ENCODE measurements at places on chromosomes 4 and X.

GRCh38 chrX:24879679-24880078, 136.1 kb downstream of the ARX start:
- no peak for DNase-seq

GRCh38 chrX:10098270-10098713, 58.5 kb upstream of the CLCN4 start:
- DNase-seq: no peak

DNA sequence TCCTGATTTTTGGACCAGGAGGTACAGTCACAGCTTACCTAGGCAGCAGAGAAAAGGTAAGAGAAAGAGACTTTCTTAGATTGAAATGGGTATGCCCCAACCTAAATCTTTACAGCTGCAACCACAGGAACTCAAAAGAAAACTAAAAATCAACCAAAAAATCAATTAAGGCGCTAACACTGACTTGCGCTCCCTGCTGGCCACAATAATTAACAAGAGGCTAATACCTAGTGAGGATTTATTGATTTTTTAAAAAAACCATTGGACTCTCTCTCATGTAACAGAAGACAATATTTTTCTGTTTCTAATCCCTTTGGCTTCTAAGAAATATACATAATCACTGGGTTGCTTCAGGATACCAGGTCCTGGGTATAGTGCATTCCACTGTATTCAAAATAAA, 153.9 kb upstream of the TENM3 start:
- DNase-seq: no peak

DNA sequence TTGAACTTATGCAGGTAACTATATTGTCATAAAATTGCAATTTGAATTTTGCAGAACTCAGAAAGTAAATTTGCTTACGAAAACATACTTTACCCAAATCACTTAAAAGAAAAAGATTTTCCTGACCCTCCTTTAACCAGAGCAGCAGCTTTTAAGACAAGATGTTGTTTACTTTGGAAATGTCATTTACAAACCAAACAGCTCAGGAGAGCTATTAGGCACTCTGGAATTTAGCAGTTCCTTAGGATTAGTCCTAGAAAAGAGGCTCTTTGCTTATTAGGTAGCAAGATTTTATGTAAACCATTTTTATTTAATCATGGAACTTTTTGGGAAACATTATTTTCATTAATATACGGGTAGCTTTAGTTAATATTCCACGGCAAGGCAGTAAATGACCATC, 765.7 kb upstream of the POU3F4 start:
- no peak for DNase-seq

DNA sequence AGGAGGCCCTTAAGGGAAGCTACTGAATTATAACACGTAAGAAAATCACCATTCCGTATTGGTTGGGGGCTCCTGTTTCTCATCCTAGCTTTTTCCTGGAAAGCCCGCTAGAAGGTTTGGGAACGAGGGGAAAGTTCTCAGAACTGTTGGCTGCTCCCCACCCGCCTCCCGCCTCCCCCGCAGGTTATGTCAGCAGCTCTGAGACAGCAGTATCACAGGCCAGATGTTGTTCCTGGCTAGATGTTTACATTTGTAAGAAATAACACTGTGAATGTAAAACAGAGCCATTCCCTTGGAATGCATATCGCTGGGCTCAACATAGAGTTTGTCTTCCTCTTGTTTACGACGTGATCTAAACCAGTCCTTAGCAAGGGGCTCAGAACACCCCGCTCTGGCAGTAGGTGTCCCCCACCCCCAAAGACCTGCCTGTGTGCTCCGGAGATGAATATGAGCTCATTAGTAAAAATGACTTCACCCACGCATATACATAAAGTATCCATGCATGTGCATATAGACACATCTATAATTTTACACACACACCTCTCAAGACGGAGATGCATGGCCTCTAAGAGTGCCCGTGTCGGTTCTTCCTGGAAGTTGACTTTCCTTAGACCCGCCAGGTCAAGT, 6.9 kb upstream of the MSANTD1 start:
- no peak for DNase-seq

DNA sequence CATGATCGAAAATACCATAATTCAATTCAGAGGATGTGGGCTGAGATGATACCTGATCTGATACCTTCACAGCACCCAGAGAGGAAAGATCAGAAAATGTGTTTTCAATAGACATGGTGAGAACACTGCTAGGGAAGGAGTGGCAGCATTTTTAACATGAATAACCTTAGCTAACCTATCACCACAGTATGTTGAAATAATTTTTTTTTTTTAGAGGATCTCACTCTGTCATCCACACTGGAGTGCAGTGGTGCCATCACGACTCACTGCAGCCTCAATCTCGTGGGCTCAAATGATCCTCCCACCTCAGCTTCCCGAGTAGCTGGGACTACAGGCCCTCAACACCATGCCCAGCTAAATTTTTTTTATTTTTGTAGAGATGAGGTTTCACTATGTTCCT, 90.5 kb upstream of the RAPGEF2 start:
- no peak for DNase-seq

GRCh38 chr4:174318829-174319764, 35.4 kb downstream of the CEP44 start:
- DNase-seq: no peak

GRCh38 chrX:110448459-110448858, 89.8 kb downstream of the RTL9 start:
- DNase-seq: no peak

GRCh38 chrX:18436017-18436416, 10.6 kb downstream of the CDKL5 start:
- DNase-seq: no peak

- DNase-seq: no peak
Observed at GRCh38 chr4:98801259-98801725, 127.6 kb downstream of the EIF4E start.

DNA sequence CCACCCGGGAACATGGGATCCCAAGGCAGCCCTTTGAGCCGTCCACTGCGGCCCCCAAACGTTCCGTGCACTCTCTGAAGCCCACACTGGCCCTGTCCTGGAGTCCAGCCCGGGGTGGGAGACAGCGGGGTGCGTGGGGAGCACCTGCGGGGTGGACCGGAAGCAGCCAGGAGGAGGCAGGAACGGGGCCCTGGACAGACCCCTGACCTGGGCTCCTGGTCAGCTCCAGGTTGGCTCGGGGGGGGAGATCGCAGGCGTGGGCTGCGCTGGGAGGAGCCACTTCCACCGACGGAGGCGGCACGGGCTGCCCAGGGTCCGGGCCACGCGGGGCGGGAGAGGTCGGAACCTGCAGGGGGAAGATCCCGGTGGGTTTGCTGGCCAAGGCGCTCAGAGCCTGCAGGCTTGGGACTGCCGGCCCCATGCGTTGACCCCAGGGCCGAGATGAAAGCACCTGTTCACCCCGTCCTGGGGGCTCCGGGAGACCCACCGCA, 5.7 kb upstream of the PLCXD1 start:
- no peak for DNase-seq

GRCh38 chr4:2049381-2049780, 9.7 kb upstream of the NAT8L start:
- DNase-seq: no peak

DNA sequence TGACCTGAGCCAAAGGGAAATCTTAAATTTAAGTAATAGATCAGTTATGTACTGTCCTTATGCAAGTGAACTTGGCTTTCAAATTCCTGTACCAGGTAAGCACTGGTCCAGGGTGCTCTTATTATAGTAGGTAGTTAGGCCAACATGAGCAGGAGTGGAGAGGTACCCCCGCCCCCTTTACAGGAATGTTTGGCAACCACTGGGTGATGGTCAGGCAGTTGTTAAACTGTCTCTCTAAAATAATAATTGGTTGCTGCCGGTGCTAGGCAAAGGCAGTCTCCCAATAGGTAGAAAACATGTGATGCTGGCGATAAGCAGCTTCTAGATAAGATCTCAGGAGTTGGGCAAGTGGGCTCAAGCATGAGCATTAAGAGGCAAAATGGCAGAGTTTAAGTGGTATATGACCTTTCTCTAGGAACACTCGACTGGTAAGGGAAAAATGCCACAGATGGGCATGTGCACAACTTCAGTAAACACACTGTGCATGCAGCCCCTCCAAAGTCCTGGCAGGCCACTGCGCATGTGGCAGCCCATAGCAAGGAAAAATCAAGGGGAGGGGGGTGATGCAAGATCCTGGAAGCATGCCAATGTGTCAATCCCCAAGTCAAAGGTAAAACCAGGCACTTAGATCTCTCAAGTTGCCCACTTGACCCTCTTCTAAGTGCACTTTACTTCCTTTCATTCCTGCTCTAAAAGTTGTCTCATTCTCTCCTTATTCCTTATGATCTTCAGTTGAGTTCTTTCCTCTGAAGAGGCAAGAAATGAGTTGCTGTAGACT, 1239.7 kb downstream of the C4orf33 start:
- no peak for DNase-seq

DNA sequence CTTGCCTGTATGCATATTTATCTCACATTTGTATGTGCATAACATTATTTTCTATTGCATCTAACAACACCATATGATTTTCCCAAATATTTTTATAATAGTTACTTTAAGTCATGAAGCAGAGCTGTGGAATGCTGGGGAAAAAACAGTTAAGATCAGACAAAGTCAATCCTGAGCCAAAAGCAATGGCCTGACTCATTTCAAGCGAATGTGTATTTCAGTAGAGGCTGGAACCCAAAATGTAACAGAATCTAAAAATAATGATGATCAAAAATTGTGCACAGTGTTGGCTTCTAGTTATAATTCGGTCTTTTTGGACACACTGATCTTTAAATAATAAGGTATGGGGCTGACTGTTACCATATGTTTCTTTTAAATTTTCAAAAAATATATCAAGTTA, 516.2 kb upstream of the ADGRL3 start:
- DNase-seq: no peak

GRCh38 chrX:55907968-55908607, 190.5 kb downstream of the RRAGB start:
- no peak for DNase-seq

GRCh38 chr4:172055498-172055897, 242.3 kb downstream of the GALNTL6 start:
- no peak for DNase-seq

- DNase-seq: no peak
Observed at GRCh38 chrX:72141372-72142004, 9.8 kb upstream of the RTL5 start.

DNA sequence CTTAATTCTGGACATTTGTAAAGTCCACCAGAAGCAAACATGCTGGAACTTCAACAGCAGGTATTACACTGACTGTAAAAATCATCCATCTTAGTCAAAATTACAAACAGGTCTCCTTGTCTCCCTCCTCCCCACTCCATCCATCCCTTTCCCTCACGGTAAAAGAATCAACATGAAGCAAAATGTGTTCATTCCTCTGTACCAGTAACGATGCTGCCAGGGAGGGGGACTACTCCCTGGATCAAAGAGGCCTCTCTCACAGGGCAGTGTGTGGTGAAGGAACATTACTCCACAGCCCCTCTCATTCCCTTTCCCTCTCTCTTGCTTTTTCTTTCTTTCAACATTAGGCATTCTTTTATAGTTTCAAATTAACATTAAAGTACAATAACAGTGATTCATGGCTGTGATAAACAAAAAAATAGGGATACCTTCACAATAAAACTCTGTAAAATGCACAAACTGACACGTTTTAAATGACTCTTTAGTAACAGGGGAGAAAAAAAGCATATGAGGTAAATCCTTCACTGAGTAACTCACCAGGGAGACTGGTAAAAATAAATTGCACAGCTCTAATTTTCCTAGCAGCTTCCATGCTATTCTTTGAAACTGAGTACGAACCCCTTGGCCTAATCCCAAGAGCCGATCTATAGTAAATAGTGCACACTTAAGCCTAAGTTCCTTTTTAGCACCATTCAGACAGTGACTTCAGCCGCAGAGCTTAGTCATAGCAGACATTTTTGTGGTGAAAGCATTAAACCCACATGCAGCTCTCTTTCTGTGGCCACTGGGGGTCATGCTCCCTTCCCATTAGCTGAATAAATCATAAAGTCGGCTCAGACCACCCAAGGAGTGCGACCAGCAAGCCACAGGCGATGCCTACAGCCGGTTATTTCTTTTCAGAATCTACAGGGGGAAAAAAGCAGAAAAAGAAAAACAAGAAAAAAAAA, 215.6 kb upstream of the GYPA start:
- no peak for DNase-seq

DNA sequence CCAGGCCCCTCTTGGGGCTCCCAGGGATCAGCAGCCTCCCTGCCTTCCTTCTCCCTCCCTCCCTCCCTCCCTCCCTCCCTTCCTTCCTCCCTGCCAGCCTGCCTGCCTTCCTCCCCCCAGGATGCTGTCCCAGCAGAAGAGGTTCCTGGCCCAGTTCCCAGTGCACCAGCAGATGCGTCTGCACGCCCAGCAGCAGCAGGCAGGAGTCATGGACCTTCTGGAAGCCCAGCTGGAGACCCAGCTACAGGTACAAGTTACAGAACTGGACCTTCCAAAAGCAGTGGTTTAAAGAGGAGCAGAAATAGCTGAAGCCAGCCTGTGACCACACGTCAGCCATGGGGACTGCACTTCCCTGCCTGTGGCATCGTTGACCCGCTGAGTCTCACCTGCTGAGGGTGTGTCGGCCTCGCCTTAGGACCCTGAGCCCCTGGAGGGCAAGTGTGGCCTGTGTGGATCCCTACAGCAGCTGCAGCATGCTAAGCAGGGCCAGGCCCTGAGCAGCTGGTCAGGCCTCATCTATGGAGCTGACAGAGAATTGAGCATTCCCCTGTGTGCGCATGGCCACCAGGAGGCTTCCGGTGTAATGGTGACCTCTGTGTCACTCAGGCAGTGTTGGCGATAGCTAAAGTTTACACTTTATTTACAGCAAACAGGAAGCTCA, 84.7 kb downstream of the CRMP1 start:
- peak; percentile 4 for DNase-seq

GRCh38 chr4:114547340-114548134, 51.1 kb upstream of the UGT8 start:
- DNase-seq: no peak

DNA sequence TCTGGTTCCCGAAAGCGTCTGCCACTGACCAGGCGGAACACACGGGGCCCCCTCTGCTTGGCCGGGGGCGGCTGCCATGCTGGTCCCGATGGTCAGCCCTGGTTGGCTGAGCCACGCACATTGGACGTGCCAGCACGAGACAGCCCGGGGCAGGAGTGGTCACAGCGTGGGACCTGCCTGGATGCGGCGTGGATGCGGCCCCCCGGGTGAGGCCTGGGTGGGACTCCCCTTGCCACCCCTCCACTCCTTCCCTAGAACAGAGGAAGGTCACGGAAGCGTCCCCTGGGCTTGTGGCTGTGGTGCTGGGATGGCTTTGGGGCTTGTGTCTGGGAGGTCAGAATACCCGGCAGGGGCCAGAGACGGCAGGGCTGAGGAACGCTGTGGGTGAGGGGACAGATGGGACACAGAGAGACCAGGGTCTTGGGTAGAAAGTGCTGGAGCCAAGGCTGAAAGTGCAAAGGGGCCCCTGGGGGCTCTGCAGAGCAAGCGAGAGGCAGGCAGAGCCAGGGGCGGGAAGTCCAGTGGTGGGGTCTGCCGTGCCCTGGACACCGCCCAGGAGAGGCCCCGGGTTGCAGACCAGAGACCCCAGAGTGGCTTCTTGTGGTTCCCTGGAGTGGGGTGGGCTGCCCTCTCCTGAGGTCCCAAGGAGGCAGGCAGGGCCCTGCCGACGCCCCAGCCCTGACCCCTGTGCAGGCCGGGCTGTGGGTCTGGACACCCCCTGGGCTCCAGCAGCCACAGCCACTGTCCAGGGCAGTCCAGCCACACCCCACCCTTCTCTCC, 8.6 kb upstream of the CPLX1 start:
- no peak for DNase-seq

- no peak for DNase-seq
Observed at GRCh38 chrX:46597771-46598170, 24.2 kb downstream of the CHST7 start.

Data from NCI-H446 treated with DMSO at 0.1 percent for 48 hours (cell line).